Fibroblast of lung (primary cell): ENCODE measurements at places on chromosomes 13 and 19. TPM values are rescaled to one million over a fixed set of nuclear protein-coding genes. Genes with fewer than 3 reads are reported as not detected.

Gene PABPC3
- total RNA-seq = 0.17 and 0.26 TPM in 2 replicates

Gene FAM124A
- total RNA-seq = 2.6 and 4.8 TPM in 2 replicates

Gene CRB3
- total RNA-seq = 0.17 TPM in 1 of 2 replicates, not detected in the other

Gene ZC3H13
- 19.0 and 21.8 TPM in 2 replicates for total RNA-seq

Gene CD177
- total RNA-seq = under 0.01 and 0.33 TPM in 2 replicates

Gene ZNF208
- 3.6 TPM in 2 replicates for total RNA-seq

Gene NAXD
- total RNA-seq = 22.3 and 34.0 TPM in 2 replicates

Gene CYSLTR2
- not detected in 2 replicates for total RNA-seq

Gene TMPRSS9
- total RNA-seq = under 0.01 TPM in 1 of 2 replicates, not detected in the other

Gene PRMT1
- total RNA-seq = 261 and 298 TPM in 2 replicates

Gene ADM5
- total RNA-seq = 0.26 and 0.33 TPM in 2 replicates

Gene RANBP3
- total RNA-seq = 32.1 and 39.8 TPM in 2 replicates

Gene LRRC4B
- total RNA-seq = 0.17 and 0.26 TPM in 2 replicates

Gene RASGRP4
- total RNA-seq = not detected in 2 replicates

Gene PEAK3
- not detected in 2 replicates for total RNA-seq

Gene APC2
- 0.26 and 0.50 TPM in 2 replicates for total RNA-seq

Gene ZNF324B
- total RNA-seq = 8.9 and 9.0 TPM in 2 replicates

Gene ZNF667
- 6.4 and 6.6 TPM in 2 replicates for total RNA-seq

Gene PDE4C
- 1.3 and 2.0 TPM in 2 replicates for total RNA-seq

Gene VSTM2B
- total RNA-seq = not detected in 2 replicates

Gene HPN
- total RNA-seq = 0.33 and 0.51 TPM in 2 replicates

Gene ZSCAN22
- total RNA-seq = 2.3 and 3.0 TPM in 2 replicates

Gene ZNF726
- 0.51 and 3.5 TPM in 2 replicates for total RNA-seq

Gene TMEM59L
- total RNA-seq = 0.33 and 0.51 TPM in 2 replicates

Gene TUBA3C
- total RNA-seq = not detected in 2 replicates

Gene SPINT2
- total RNA-seq = 4.5 and 8.7 TPM in 2 replicates

Gene CASP14
- not detected in 2 replicates for total RNA-seq

Gene ZNF763
- total RNA-seq = 1.3 and 2.5 TPM in 2 replicates

Gene HDGFL2
- 47.8 and 51.2 TPM in 2 replicates for total RNA-seq

Gene FCHO1
- under 0.01 and 0.33 TPM in 2 replicates for total RNA-seq

Gene KLK2
- not detected in 2 replicates for total RNA-seq

Gene LYL1
- under 0.01 and 1.2 TPM in 2 replicates for total RNA-seq

Gene PCDH17
- total RNA-seq = under 0.01 and 0.17 TPM in 2 replicates

Gene ZNF85
- 1.3 and 5.9 TPM in 2 replicates for total RNA-seq

Gene TSSK6
- 3.1 and 5.8 TPM in 2 replicates for total RNA-seq

Gene TLE2
- 3.8 and 4.9 TPM in 2 replicates for total RNA-seq

Gene ZNF540
- total RNA-seq = 1.0 and 1.3 TPM in 2 replicates

Gene CLEC17A
- total RNA-seq = 0.17 TPM in 1 of 2 replicates, not detected in the other

Gene NAPSA
- under 0.01 and 0.17 TPM in 2 replicates for total RNA-seq
